Hematopoietic multipotent progenitor cell (in vitro differentiated cells): ENCODE measurements at places on chromosomes 16 and 17.

DNA sequence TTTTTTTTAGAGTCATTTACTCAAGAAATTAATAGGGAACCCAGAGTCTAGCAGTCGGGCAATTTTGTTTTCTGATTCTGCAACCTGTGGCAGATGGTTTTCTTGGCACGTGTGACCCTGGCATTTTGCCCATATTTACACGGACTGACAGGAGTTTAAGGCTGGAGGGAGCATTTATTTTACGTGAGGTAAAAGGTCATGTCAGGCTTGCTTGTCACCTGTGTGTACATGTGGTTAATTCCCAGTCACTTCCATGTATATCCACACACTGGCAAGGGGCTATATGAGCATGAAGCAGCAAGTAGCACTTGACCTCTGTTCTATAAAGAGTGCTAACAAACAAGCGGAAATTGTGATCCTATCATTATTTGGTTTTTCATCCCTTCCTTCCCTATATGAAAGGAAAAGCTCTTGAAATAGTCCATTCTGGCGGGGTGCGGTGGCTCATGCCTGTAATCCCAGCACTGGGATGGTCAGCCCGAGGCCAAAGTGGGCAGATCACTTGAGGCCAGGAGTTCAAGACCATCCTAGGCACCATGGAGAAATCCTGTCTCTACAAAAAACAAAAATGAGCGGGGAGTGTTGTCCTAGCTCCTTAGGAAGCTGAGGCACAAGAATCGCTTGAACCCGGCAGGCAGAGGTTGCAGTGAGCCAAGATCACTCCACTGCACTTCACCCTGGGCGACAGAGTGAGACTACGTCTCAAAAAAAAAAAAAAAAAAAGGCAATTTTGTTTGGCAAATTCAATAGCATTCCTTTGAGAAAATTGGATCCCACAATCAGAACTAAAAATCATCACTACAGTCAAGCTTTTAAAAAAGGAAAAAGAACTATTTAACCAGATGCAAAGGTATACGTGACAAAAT is 2.1 kb downstream of the SPAG9 start:
- no peak for DNase-seq

DNA sequence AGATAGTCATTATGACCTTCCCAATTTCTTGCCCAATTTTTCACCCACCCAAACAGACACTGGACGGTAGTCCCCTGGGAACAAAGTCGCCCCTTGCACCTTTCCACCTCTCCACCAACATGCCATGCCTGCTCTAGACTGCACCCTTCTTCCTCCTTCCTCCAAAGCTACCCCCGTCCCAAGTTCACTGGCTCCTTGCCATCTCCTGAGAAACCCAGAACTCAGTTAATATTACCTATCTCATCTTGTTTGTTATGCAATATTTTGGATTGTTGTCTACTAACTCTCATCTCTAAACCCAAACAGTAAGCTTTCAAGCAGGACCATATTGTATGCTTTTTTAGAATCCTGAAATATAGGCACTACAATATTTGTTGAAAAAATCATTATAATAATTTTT is 63.3 kb downstream of the USP31 start:
- no peak for DNase-seq

DNA sequence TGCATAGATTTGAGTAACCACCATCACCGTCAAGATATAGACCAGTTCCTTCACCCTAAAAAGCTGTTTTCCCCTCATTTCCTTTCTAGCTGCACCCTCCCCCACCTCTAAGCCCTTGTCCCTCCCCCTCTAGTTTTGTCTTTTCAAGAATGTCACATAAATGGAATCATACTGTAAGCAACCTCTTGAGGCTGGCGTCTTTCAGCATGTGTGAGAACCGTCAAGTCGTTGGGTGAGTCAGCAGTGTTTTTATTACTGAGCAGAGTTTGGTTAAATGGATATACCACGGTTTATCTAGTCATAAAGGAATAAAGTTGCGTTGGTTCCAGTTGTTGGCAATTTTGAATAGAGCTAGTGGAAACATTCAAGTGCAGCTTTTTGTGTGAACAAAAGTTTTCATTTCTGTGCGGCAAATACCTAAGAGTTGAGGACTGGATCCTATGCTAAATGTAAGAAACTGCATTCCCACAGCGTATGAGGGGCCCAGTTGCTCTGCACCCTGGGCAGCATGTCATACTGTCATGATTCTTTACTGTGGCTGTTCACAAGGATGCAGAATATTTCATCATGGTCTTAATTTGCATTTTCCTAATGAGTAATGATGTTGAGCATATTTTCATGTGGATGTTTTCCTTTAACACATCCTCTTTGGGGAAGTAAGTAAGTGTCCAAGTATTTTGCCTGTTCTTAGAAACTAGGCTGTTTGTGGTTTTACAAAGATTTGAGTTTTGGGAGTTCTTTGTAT is 264.3 kb downstream of the CPPED1 start:
- DNase-seq: no peak

DNA sequence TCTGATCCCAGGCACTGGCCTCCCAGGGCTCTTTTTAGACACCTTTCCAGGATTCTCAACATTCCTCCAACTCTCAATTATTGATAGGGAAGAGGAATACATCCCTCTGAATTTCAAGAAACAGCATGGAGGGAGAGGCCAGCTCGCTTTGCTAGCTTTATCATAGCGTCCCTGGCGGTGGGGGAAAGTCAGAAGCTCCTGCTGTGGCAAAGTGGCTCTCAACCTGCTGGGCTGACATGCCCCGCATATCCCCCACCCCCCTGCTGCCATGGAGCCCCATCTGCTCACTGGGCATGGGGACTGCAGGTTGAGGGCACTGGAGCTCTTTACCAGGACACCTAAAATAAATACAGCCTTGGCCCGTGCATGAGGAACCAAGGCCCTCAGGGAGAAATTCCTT is 140.3 kb downstream of the SLC39A11 start:
- no peak for DNase-seq

DNA sequence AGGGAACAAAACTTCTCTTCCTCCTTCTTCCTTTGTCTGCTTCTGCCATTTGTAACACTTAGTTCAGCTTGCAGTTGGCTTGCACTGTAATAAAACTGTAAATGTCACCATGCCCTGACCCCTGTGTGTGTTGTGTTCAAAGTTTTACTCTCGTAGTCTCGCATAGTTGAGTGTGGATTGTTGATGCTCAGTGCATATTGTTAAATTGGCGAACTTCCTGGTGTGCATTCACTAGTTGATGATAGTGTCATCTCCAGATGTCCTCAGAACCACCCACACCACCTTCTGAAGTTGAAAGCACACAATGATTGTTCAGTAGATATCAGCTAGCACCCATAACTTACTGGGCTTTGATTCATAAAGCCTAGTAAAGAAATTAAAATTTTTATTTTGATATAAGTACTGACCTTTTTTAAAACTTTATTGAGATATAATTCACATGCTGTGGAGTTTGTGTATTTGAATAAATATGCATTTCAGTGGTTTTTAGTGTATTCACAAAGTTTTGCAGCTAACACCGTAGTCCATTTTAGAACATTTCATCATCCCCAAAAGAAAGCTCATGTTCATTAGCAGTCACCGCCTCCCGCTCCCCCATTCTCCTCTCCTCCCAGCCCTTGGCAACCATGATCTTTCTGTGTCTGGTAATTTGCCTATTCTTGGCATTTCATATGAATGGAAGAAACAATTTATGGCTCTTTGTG is 25.0 kb downstream of the USP10 start:
- no peak for DNase-seq

DNA sequence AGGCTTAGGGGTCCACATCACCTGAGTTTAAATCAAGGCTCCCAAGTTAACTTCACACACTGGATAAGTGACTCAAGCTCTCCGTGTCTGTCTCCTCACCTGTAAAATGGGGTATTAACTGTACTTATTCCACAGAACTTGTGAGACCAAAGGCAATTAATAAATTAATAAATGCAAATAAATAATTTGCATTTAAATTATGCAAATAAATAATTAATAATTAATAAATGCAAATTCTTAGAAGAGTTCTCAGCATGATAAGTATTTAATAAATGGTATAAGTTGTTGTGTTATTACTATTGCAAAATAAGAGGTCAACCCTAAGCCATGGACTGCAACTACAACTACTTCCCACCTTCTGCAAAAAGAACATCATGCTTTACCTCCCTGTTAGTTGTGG is 13.7 kb upstream of the CXCL16 start:
- no peak for DNase-seq

DNA sequence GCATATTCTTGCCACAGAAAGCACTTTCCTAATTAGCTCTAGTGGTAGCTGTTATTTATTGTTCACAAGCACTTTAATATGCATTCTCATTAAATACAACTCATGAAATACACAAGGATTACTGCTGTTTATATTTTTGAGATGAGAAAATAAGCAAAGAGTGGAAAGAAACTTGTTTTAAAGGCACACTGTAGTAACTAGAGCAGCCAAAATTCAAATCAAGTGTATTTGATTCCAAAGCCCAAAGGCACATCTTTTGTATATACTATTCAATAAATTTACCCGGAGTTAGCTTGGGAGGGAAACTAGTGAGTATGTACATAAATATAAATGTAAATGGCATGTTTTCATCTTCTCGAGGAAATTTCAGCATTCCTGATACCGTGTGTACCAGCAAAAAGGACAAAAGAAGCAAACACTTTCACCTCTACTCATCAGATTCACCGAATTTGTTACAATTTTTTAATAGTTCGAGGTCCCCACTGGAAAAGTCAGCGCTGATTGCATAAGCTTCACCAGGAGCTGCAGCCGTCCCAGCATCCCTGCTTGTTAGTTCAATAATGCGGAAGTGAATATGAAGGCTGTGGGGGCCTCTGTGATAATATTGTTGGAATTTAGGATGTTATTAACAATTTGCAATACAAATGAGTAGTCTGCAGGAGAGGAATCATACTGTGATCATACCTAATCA is 371.6 kb upstream of the MON1B start:
- DNase-seq: no peak

GRCh38 chr17:72614871-72615626 is 477.4 kb downstream of the SLC39A11 start:
- DNase-seq: no peak

DNA sequence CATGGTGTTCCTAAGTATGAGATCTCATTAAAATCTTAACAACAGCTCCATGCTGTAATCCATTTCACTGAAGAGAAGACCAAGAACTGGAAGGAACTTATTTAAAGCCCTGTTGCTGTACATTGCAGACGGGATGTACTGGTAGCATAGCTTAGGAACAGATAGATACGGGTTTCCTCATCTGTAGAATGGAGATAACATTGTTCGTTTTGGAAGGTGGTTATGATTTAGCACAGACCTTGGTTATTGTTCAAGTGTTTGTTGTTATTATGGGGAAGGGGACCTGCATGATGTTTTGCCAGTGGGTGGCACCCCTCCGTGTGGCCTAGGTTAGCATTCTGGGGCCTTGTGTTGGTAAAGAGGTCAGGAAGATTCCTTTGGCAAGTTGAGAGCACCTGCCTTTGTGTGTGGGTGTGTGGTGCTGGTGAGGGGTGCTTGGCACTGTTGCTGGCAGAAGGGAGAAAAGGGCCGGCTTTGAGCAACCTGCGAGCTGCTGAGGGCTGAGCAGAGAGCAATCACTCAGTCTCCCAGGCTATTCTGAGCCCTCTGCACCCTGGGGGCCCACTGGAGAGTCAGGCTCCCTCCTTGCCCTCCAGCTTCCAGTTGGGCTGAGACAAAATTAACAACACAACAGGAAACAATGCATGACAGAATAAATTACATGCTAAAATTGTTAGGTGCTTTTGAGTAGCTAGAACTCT is 2.3 kb downstream of the TAOK2 start:
- no peak for DNase-seq

DNA sequence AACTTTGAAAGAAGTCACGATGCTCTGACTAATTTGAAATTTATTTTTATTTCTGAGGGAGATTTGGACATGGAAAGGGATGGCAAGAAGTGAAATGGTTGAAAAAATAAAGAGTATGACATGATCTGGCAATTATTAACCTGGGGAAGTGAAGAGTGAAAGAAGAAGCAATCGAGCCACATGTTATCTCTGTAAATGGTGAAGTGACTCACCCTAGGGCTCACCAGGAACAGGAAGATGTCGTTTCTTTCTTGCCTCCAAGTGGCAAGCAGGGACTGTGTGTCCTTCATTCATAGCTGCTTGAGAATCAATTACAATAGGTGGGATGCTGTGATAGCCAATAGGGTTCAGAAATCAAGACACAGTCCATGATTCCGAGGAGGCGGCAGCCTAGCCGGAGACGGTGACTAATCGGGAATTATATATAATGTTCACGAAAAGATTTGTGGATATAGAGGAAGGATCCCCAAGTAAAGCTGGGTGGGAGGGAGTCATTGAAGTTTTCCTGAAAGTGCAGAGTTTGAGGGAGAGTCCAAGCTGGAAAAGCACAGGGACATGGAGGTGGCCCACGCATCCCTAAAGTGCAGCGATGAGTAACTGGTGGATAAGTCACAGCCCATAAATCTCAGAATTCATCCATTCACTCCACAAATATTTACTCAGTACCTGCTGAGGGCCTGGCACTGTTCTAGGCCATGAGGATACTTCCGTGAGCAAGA is 18.2 kb upstream of the KRT20 start:
- no peak for DNase-seq

DNA sequence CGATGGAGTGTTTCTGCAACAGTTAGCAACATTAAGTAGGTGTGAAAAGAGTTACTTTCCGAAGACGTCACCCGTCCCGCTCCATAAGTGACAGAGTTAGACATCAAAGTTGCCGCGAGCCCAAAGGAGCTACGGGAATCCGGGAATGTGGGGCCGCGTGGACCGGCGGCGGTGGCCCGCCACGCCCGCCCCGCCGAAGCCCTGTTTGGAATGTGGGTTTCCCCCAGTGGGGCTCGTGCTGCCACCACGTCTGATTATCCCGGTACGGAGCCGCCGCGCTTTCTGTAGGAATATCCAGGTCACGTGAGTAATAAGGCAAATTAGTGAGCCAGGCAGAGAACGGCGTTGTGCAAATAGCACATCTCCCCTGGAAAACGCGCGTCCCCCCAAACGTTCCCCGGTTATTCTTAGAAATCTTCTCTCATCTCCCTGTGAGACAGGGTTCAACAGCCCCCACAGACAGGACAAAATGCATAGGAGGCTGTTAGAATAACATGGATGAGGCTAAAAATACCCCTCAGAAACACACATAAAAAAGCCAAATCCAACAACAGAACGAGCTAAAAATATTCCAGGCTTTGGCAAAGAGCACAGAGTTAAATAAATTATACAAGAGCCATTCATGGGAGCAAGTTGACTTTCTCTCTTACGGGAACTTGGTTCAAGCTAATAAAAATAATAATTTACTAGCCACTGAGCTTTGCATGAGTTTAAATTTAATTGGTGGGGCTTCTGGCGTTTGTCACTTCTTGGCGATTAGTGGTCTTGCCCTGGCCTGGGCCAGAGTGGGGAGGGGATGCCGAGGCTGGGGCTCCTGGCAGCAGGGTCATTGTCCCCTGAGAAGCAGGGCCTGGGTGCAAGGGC is 8.6 kb downstream of the BAHCC1 start:
- no peak for DNase-seq

- DNase-seq: peak; percentile 79
These were observed 1.1 kb upstream of the TPPP3 start for GRCh38 chr16:67394155-67395104.

GRCh38 chr17:59372138-59372751 is 40.8 kb downstream of the YPEL2 start:
- no peak for DNase-seq
